ENCODE measurements at places on chromosomes 4 and X. TPM values are rescaled to one million over a fixed set of nuclear protein-coding genes. Genes with fewer than 3 reads are reported as not detected.

The TCEAL9 gene
- 42.8 TPM for total RNA-seq

The ANKRD50 gene
- total RNA-seq = 29.3 TPM

The SLC34A2 gene
- not detected for total RNA-seq

The RS1 gene
- not detected for total RNA-seq

The CT47B1 gene
- total RNA-seq = not detected

The PDCL2 gene
- not detected for total RNA-seq

The PROM1 gene
- total RNA-seq = 60.8 TPM

The SLC9A7 gene
- total RNA-seq = 4.3 TPM

The CLTRN gene
- total RNA-seq = 0.80 TPM

The ABCD1 gene
- total RNA-seq = 6.0 TPM

The USP26 gene
- not detected for total RNA-seq

The STPG2 gene
- total RNA-seq = 0.23 TPM

The HTR2C gene
- 0.07 TPM for total RNA-seq

The TSC22D3 gene
- total RNA-seq = 22.3 TPM

The SYN1 gene
- 4.5 TPM for total RNA-seq

The HHIP gene
- 1.3 TPM for total RNA-seq

The SYTL4 gene
- 4.5 TPM for total RNA-seq

The PAGE4 gene
- total RNA-seq = not detected

- DNase-seq = no peak
Measured at GRCh38 chrX:41389311-41389888, 55.4 kb downstream of the DDX3X start.

- DNase-seq = no peak
Measured at GRCh38 chrX:81957900-81958545, 756.1 kb downstream of the SH3BGRL start.

- DNase-seq = no peak
Measured at GRCh38 chr4:109111031-109111430, 191.4 kb downstream of the COL25A1 start.

DNA sequence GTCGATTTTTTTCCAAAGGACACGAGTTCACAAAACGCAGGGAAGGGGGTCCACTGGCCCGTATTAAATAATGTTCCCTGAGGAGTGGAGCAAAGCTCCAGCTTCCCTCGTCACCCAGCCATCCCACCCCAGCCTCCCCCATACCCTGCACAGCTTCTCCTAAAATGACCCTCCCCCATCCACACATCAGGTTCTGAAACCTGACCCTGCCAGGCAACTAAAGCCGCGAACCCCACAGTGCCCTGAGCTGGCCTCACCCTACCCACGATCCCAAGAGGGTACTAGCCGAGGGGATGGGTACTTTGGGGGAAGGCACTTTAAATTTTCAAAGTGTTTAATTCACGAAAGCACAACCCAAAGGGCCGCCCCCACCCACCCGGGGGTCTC is 634 bp downstream of the APOO start:
- no peak for DNase-seq

- DNase-seq = no peak
Measured at GRCh38 chr4:7960790-7961655, 21.4 kb upstream of the AFAP1 start.

DNA sequence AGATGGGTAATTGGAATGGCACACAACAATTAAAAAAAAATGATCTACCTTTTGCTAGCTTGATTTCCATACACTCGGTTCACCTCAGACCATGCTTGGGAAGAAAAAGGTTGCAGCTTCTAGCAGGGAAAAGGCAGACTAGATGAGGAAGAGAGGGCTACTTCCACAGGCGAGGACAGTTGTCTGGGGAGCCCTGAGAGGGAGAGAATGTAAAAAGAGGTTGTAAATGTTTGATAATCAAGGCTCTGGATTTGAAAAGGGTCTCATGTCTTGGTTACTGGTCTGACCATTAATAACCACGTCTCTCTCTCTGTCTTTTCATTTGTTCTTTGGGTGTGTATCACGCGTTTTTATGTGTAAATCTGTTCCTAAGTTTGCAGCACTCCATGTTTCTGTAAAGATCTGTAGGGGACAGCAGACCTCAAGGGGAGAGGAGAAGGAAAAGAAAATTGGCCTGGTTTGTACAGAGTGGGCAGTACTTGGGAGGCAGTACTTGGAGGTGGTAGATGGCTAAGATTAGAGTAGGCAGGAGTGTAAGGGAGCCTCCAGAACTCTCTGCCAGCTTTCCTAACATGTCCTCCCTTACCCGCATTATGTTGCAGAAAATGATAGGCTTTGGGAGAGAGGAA is 750 bp downstream of the ARMCX5 start:
- DNase-seq = no peak

GRCh38 chr4:40557736-40558135 is 71.9 kb downstream of the RBM47 start:
- DNase-seq = no peak

DNA sequence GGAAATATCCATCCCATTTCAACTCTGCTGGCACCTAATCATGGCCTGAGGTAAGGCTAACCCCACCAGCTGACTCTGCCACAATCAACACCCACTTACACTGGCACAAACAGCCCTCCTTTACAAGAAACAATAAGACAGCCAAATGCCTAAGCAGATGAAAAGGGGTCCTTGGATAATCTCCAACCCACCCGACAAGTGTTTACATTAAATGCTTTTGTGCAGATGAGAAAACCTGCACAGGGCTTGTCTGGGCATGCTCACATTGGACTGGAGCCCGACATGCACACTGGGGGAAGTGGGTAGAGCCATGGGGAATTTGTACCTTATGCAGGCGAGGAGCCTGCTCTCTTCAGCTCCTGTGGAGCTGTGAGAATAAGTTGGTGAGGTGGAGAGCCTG is 138.9 kb upstream of the ITM2A start:
- no peak for DNase-seq

GRCh38 chrX:69951753-69952152 is 98.0 kb downstream of the AWAT2 start:
- DNase-seq = no peak

GRCh38 chr4:113122066-113122465 is 72.6 kb downstream of the ANK2 start:
- no peak for DNase-seq

DNA sequence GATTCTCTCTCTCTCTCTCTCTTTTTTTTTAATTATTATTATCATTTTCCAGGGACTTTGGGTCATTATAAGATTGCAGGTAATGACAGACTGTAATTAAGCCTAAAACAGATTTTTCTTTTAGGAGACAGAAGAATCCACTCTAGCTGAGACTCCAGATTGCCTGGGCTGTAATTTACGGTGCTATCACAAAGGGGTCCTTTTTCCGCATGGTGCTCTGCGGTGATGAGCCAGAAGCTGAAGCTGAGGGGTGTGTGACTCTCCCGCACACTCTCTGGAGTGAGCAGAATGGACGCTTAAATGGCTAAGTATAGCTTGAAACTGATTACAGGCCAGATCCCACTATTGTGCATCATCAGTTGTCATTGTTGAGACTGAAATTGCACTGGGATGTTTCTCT is 50.0 kb downstream of the LGI2 start:
- no peak for DNase-seq

- no peak for DNase-seq
Measured at GRCh38 chrX:119206203-119206602, 29.9 kb upstream of the PGRMC1 start.

GRCh38 chr4:168857546-168858314 is 152.3 kb downstream of the CBR4 start:
- no peak for DNase-seq

GRCh38 chr4:163595580-163595979 is 101.1 kb downstream of the TMA16 start:
- no peak for DNase-seq

DNA sequence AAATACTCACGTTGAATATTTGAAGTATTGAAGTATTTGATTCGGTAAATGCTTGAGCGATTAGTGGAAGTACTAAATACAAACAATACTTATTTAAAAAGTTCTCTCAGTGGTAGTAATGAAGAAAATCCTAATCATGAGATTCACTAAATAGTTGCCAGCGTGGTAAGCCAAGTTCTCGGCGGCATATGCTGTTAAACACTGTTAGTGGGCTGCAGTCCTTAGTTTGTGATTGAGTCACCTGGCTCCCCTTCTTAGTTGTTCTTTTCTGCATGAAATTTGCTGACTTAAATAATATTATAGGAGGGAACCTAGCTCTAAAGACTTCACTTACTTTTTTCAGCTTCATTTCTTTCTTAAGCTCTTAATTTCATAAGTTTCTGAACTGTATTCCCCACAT is 51.4 kb downstream of the STIM2 start:
- DNase-seq = no peak

DNA sequence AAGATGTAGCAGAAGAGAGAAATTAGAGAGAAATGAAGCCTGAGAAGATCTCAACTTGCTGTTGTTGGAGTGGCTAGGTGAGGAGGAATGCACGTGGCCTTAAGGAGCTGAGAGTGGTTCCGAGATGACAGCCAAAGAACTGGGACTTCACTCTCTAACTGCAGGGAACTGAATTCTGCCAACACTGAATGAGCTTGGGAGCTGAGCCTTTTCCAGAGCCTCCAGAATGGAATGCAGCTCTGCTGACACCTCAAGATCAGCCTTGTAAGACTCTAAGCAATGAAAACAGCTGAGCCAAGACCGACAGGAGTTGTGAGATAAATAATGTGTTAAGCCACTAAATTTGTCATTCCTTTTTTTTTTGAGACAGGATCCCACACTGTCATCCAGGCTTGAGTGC is 73.0 kb downstream of the TLL1 start:
- DNase-seq = no peak

DNA sequence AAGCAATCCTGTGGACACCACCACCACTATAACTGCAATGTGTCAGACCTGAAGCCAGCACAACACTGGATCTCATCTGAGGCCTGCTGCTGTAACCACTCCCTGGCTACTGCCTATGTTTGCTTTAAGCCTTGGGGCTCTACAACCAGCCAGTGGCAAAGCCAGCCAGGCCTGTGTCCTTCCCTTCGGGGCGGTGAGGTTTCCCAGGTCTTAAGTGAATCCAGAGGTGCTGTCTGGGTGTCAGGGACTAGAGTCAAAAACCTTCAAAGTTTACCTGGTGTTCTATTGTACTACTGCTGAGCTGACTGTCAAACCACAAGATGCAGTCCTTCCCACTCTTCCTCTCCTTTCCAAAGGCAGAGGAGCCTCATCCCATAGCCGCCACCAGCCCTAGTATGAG is 750.5 kb downstream of the FAM133A start:
- DNase-seq = no peak

- DNase-seq = no peak
Measured at GRCh38 chr4:2443061-2443730, 24.4 kb downstream of the CFAP99 start.

DNA sequence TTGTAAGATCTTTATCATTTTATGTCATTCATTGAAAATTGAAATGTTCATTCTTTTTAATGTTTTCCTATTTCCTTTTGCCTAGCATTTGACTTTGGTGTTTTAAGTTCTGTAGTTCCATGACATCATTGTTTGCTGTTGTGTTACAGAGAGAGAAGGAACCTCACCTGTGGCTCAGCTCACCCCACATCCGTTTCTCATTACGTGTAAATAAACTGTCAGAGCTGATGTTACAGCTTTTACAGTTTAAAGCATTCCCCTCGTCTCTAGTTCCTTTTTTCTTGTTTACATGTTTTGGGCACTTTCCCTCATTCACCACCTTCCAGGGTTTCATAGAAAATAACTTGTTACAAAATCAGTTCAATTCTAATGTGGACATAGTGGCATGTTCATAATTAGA is 137.2 kb downstream of the FNIP2 start:
- DNase-seq = no peak

DNA sequence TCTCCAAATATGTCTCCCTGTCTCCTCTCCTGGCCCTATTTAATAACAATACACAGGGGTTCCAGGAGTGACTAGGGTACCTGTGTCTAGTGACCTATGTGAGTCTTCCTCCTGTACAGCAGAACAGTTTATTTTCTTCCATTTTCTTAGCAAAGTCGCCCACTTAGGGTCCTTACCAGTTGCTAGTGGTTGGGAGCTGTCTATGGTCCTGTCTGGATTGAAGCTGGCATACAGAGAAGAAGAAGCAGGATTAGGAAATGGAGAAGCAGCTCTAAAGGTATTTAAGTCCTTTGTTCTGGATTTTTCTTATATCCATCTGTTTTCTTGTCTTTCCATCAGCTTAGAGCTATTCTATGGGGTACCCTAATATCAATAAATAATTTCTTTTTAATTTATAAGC is 587.1 kb upstream of the CPEB2 start:
- no peak for DNase-seq

- DNase-seq = no peak
Measured at GRCh38 chrX:40773809-40774208, 38.5 kb upstream of the MED14 start.

DNA sequence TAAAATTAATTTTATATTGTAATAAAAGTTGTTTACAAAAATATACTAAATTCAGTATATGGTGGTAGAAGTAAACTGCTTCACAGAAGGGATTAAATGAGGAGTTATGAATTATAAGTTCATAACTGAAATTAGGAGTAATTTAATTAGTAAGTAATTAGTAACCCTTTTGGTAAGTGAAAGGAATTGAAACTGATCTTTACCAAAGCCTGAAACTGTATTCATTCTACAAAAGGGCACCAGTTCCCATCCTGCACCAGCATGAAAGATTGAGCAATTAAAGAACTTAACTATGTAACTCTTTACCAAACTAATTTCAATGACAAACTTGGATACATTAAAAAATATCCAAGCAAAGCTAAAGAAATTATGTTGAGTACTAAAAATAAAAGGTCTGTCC is 8.2 kb downstream of the MED14 start:
- DNase-seq = no peak

- DNase-seq = no peak
Measured at GRCh38 chr4:143437937-143438336, 75.6 kb upstream of the SMARCA5 start.

- DNase-seq = no peak
Measured at GRCh38 chrX:75648803-75649588, 126.2 kb upstream of the ZDHHC15 start.

- DNase-seq = no peak
Measured at GRCh38 chr4:53366301-53366716, 448 bp upstream of the SCFD2 start.

DNA sequence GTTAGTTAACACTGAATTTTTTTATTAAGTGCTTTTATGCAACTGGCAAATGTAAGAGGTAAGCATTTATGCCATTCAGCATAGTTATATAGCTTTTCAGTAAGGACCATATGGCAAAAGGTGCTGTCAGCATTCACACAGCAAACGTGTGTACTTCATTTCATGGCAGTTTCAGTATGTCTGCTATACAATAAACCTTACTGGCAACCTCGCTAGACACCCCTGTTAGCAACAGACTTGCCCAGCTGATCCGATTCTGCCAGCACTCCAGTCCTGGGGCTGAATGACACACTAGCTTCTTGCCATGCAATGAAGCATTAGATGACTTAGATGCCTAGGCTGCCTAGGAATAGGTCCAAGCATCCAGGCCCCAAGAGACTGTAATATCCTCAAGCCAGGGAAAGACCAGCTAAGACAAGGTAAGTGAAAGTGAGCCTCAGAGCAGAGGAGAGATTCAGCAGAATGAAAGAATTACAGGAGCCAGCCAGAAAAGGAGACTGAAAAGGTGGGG is 47.3 kb upstream of the DOCK11 start:
- DNase-seq = no peak

- DNase-seq = no peak
Measured at GRCh38 chr4:27096142-27096824, 235.6 kb downstream of the STIM2 start.

GRCh38 chr4:165627548-165627947 is 245.5 kb upstream of the TLL1 start:
- no peak for DNase-seq
